ENCODE measurements at places on chromosomes 11 and 22. TPM values are rescaled to one million over a fixed set of nuclear protein-coding genes. Genes with fewer than 3 reads are reported as not detected.

DNA sequence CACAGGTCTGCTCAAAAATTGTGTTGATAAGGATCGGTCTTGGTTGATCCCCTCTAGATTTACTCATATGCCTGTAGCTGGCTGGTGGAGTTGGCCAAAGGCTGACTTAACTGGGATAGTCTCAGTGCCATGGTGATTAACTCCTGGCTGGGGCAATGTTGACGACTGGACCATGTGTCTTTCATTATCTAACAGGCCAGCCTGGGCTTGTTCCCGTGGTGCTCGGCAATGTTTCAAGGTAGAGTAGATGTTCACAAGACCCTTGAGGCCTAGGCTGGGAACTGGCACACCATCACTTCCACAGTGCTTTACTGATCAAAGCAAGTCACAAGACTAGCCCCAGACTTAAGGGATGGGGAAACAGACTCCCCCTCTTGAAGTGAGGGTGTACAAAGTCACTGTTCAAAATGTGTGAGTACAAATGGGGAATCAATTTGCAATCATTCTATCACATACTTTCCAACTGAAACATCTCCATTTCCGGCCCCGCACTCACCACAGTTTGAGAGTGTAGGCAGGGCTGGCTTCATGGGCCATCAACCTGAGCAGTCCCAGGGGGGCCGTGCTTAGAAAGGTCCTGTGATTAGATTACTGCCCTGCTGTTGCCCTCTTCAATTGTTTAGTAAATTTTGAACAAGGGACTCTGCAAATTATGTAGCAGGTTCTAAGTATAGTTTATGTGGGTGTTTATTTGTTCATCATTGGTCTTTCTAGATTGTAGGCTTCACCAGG, 240.8 kb downstream of the NELL1 start:
- no peak for DNase-seq

Gene DBX1
- not detected for total RNA-seq

- no peak for DNase-seq
Observed at GRCh38 chr11:134478611-134479010, 66.6 kb upstream of the B3GAT1 start.

DNA sequence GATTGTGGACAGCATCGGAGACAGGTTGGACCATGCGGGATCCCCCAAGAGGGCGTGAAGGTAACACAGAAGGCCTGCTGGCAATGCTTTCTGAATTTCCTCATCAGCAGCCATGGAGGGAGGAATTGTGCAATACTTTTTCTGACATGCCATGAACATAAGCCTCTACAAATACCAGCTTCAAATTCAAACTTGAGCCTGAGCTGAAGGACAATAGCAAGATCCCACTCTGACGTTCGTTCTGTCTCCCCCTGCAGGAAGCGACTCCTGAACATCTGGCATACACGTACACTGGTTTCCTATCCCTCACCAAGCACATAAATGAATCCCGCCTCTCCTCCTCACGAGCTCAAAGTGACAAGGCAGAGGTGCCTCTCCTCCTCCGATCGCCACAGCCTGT, 312.2 kb downstream of the BRD1 start:
- DNase-seq: no peak

- DNase-seq: peak; percentile 76
Observed at GRCh38 chr11:72752088-72752914, at the start of gene ARAP1. Gene ARAP1, minus strand, starts transcription at chr11:72752408. Its CDS starts 25,280 bp downstream, at chr11:72727128.

- no peak for DNase-seq
Observed at GRCh38 chr22:38243007-38243765, 29.6 kb downstream of the TMEM184B start.

DNA sequence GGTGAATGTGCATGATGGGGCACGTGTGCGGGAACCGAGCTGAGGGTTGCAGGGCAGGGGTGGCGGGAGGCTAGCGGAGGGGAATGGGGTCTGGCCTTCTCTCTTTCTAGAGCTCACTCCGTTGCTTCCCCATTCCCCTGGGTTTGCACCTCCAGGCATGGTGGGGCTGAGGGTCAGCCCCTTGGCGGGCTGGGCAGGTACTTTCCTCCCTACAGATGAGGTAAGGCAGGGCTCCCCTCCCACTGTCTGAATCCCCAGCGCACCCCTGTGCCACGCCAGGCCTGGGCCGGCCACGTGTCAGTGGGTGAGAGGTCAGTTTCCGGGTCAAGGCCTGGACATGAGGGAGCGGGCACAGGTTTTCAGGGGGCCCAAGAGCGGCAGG, 8.9 kb downstream of the SUSD2 start:
- no peak for DNase-seq
